Stimulated activated CD4-positive, alpha-beta T cell treated with anti-CD3 and anti-CD28 coated beads, Interleukin-1b, Interleukin-23, amount 100 ng/mL, for 48 hours (primary cell): ENCODE measurements at places on chromosomes 6 and 20.

DNA sequence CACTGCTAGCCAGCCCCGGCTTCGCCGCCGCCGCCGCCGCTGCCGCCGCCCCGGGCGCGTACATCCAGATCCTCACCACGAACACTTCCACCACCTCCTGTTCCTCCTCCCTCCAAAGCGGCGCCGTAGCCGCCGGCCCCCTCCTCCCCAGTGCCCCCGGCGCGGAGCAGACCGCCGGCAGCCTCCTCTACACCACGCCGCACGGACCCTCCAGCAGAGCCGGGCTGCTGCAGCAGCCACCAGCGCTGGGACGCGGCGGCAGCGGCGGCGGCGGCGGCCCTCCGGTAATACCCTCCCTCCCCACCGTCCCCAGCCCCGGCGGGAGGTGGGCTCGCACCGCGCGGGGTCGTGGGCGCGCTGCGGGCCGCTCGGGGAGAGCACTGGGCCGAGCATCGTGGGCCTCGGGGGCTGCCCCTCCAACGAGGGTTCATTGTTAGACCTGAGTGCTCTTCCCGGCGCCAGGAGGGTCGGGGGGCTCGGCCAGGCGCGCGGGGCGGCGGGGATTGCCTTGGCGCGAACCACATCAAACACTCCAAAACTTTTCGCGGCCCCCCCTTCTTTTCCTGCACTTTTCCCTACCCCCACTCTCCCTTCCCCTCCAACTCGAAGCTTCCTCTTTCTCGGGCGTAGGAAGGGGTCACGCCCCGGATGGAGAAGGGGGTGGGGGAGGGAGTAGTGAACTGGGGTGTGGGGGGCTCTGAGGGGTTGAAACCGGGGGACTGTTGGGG lies 827 bp downstream of the E2F3 start:
- DNase-seq, result peak; percentile 52

DNA sequence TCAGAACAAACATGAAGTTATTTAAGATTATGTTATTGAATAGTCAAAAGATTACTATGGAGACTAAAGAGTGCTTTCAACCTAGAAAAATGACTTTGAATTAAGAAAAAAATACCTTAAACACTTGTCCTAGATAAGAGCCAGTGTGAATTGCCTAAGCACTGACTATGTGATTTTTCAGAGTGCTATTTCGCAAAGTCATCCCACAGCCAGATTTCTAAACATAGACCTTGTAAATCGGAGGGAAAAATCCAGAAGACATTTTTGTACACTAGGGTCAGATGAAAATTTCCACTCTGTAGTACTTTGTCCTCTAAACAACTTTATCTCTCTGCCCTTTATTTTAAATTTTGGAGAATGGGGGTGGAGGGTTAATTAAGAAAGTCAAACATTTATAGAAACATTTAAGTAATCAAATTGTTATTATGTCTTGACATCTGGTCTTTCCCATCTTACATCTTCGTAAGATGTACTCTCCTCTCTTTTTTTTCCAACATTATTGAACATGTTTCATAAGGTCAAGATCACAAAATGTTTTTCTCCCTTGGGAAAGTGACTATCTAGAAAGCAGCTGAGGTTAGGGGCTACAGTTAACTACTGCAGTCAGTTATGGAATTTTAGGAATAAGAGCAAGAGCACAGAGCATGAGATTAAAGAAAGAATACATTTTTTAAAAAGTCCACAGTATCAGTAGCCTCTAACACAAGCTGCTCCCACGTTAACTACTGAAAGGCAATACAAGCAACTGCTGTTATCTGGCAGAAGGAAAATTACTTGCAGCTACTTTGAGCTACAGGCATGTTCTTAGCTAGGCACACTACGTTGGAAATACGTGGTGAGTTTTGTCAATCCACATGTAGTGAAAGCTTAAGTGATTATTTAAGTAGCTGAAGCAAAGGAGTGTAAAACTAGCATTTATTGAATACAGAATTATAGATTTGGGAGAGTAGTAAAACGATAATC lies 648.5 kb downstream of the HTR1B start:
- DNase-seq, result no peak

GRCh38 chr6:145787688-145788087 lies 26.9 kb downstream of the FBXO30 start:
- DNase-seq, result no peak

DNA sequence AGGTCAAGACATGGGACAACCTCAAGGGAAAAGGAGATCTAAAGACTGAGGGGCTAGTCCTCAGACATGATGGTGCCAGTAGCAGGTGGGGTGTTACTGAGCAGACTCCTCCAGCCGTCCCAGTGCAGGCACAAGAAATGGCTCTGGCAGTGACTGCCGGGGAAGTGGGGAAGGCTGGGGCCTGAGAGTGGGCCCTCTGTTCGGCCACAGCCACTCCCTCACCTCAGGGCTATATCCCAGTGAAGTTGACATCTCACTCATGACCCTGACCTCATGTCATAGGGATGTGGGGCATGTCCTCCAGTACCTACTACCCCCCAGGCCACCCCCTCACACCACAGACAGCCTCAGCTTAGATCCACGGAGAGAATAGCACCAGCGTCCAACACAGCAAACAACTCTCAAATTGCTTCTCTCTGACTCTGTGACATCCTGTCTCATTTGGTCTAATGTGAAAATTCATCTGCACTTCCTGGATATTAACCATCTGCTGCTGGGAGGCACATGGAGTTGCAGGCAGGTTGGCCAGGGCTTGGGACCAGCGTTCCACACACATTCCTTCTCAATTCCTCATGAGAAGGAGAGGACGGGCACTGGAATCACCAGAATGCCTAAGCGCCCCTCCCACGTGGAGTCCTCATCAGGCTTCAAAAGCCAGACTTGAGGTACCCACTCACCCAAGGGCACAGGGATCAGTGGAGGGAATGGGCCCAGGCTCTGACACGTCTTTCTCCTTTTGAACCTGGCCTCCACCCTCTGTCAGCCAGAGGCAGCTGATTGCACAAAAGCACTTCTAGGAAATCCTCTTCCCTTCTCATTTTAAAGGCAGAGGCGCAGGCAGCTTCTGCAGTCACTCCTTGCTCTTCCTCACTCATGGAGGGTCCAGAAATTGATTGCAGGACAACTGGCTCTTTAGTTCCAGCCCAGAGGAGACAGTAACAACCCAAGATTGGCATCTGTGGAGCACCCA lies 163.6 kb upstream of the CST7 start:
- no peak for DNase-seq

- peak; percentile 10 for DNase-seq
Observed at GRCh38 chr6:116371120-116371917, 572 bp downstream of the DSE start.

- no peak for DNase-seq
Observed at GRCh38 chr20:18588574-18588933, 700 bp downstream of the DTD1 start.

DNA sequence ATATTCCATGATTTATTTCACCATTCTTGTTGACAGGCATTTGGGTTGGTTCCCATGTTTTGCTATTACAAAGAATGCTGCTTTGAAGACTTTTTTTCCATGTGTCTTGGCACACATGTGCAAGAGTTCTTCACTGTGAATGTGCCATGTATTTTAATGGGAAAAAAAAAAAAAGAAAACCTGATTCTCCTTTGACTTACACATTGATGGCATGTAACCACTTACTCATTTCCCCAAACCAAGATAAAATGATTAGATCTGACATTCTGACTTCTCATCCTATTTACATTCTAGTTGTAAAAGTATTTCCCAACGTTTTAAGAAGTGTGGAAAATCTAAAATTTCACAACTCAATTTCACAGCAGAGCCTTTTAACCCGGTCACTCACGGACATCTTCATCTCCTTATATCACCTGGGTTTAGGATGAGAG lies 4.4 kb downstream of the CAP2 start:
- no peak for DNase-seq

DNA sequence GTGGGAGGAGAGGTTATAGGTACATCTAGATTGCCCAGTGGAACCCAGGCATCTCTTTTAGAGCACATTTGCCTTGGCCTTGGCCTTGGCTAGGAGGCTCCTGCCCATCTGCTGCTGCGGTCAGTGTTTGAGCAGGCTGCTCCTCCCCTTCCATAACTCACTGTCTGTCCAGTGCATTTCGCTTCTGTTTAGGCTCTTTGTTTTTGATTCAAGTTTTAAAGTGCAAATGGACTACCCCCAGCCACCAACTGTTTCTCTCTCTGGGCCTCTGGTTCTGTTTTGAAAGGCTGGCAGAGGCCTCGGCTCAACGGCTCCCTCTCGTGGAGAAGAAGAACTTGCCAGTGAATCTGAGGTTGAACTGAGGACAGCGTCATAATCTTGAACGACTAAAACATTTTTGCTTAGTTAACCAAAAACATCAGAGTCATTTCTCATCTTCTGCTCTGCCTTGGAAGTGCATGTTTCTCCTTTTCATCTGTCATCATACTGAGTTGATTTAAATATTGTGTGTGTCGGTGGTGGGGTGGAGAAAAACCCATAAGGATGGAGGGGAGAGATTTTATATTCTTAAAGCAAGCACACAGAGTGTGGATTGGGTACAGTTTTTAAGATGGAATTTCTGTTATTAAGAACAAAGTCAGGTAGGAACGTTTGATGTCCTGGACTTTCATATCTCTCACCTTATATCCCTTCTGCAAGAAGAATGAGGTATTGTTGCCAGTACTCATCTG lies 171.4 kb downstream of the DTNBP1 start:
- DNase-seq, result peak; percentile 73

- no peak for DNase-seq
Observed at GRCh38 chr6:35602133-35602946, 86.4 kb downstream of the FKBP5 start.

DNA sequence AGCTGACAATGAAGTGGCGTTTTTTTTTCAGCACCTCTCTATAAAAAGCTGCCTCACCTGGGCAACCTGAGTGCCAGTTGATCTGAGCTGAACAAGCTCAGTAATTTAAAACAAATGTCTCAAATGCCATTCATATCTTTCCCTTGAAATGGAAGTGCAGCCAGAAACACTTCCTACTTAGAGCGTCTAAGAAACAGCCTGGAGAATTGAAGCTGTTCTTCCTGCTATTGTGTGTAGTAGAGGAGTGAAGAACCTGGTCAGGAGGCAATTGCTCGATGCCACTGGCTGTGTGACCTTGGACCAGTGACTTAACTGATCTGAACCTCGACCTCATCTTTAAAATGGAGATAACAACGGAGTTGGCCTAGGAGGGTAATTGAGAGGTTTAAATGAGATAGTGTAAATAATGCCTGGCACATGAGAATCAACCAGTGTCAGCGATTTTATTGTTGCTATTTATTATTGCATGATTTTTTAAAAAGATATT lies 95.4 kb upstream of the FOXQ1 start:
- no peak for DNase-seq

- no peak for DNase-seq
Observed at GRCh38 chr20:575230-575629, 31.6 kb upstream of the CSNK2A1 start.

GRCh38 chr20:58709013-58709702 lies 16.6 kb downstream of the NPEPL1 start:
- no peak for DNase-seq

DNA sequence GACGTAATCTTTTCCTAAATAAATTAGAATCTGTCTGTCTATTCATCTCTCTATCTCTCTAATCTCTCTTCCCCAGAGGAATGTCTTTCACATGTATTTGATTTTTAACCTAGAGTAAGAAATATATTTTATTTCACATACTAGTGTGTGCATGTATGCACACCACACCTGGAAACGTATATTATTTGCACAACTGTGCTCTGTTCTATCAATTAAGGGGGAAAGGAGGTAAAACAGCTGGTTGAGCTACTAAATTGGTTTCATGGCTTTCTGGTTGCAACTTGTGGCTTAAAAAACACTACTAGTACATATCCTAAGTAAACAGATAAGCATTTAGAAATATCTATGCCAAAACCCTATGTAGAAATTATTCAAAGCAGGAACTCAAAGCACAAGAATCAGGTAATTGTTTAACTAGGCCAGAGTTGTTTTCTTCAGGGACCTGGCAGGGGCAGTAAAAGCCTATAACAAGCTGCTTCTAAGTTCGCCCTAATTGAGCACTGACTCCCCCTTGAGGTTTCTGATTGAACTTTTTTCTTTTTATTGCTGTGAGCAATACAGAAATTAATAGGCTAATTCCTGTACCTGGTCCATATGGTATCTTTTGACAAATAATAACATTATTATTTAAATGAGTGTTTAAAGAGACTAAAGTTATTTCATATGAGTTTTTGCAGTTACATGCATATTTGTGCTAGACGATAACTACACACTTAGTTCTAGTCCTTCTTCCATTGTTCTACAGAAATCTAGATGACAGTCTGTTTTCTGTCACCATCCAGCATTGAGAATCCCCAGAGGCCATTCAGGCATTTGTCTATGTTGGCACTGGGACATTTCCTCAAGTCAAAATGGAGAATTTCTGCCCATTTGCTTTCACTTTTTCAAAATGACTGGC lies 88.6 kb downstream of the MCHR2 start:
- no peak for DNase-seq

DNA sequence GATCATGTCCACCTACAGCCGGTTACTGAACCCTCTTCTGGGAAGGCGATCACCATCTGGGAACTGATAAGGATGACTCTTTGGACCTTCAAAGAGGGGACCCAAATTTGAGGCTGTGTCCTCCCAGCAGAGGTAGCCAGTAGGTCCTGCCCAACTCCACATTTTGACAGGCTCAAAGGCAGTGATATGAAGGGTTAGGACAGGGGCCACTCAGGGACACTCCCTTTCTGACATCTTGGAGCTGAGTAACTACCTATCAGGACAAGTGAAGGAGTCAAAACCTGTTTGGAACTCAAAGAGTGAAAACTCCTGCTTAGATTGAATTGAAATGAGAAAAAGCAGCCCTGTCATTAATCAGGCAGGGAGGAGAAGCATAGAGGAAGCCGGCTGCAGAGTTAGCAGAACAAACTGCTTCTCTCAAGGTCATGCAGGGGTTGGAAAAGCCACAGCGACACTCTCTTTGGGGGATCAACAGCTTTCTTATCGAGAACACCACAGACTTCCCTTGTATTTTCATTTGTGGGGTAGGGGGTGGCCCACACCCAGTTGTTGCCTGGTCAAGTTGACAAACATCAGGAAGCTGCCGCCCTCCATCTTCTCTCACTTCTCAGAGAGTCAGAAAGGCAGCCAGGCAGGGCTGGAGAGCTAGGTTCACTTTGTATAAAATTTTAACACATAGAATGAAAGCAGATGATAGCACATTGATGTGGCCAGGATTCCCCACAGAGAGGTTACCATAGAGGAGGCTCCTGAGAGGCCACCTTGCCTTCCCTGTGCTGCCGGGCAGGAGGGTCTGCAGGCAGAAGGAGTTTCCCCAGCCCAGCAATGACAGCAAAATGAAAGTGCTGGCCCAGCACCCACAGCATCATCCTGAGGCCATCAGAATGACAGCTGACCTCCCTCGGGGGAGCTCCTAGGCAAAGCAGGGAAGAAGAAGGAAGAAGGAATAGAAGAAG lies 47.6 kb downstream of the AGPAT4 start:
- DNase-seq, result peak; percentile 2

- no peak for DNase-seq
Observed at GRCh38 chr20:10286356-10286755, 67.7 kb downstream of the SNAP25 start.

GRCh38 chr6:149451376-149452036 lies 33.3 kb downstream of the ZC3H12D start:
- no peak for DNase-seq

- peak; percentile 66 for DNase-seq
Observed at GRCh38 chr20:1301031-1301529, 27.9 kb downstream of the SDCBP2 start.
